ENCODE measurements at places on chromosomes 7 and 10. TPM values are rescaled to one million over a fixed set of nuclear protein-coding genes. Genes with fewer than 3 reads are reported as not detected.

The LRRC18 gene
- not detected for total RNA-seq

The FKBP14 gene
- 23.7 TPM for total RNA-seq

The CYP2C18 gene
- total RNA-seq: 8.4 TPM

The POLR2J gene
- total RNA-seq: 9.5 TPM

The NSUN6 gene
- total RNA-seq: 16.0 TPM

GRCh38 chr10:69139961-69140360 lies 16.0 kb downstream of the VPS26A start:
- no peak for DNase-seq

- peak; percentile 0 for DNase-seq
These were observed 224.8 kb downstream of the ZNF248 start for GRCh38 chr10:37632641-37633040.

DNA sequence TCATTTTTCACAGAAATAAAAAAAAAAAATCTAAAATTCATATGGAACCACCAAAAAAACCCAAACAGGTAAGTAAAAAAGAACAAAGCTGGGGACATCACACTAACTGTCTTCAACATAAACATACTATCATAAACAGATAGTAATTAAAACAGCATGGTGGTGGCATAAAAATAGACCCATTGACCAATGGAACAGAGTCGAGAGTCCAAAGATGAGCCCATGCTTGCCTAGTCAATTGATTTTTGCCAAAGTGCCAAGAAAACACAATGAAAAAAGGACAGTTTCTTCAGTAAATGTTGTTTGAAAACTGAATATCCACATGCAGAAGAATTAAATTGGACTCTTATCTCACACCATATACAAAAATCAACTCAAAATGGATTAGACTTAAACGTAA lies 513.2 kb upstream of the PHF14 start:
- no peak for DNase-seq

DNA sequence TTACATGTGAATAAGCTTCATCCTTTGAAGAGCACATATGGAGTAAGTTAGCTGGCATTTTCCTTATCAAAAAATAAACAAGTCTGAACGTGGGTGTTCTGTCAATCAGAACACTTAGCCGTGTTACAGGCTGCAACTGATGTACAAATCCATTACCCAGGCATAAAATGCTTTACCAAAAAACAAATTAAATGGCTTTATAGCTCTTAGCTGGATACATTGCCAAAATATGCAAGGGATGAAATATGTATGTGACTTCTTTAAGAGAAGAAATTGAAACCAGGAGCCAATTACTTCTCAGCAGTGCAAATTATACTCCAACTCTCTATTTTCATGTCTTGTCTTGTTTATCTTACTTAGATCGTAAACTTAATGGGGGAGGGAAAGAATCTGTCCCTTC lies 214.8 kb downstream of the DGKB start:
- DNase-seq: no peak

DNA sequence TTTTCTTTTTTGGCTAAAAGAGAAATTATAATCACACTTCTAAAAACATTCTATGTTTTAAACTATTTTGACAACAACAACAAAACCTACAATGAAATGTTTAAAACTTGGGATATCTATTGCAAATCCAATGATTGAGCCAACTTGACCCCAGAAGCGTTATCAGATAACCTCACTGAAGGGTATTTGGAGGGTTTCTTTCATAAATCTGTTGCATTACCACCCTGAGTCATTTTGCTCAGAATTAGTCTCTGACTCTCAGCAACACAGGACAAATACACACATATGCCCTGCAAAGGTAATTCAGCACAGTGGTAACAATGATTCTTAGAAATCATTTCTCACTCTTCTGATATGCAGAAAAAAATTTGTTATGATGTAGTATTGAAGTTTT lies 2.3 kb upstream of the COL1A2 start:
- no peak for DNase-seq

DNA sequence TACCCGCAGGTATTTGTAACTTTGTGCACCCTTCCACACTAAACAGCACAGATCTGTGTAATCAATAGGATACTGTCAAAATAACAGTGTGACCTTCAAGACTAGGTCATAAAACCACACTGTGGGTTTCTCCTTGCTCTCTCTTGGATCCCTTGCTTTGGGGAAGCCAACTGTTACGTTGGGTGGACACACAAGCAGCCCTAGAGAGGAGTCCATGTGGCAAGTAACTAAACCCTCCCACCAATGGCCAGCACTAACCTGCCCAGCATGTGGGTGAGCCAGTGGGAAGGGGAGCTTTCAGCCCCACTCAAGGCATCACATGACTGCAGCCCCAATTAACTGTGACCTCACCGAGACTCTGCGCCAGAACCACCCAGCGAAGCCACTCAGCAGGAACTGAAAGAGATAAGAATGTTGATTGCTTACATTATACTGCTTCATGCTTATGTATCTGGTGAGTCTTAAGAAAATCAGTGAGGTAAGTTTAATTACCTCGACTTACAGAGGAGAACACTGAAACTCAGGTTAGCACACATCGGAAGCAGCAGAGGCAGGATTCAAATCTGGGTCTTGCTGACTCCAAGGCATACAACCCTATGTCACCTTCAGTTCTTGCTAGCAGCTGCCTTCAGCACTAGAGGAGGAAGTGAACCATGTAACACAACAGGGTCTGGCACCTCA lies 9.4 kb upstream of the ZC3HAV1 start:
- no peak for DNase-seq

DNA sequence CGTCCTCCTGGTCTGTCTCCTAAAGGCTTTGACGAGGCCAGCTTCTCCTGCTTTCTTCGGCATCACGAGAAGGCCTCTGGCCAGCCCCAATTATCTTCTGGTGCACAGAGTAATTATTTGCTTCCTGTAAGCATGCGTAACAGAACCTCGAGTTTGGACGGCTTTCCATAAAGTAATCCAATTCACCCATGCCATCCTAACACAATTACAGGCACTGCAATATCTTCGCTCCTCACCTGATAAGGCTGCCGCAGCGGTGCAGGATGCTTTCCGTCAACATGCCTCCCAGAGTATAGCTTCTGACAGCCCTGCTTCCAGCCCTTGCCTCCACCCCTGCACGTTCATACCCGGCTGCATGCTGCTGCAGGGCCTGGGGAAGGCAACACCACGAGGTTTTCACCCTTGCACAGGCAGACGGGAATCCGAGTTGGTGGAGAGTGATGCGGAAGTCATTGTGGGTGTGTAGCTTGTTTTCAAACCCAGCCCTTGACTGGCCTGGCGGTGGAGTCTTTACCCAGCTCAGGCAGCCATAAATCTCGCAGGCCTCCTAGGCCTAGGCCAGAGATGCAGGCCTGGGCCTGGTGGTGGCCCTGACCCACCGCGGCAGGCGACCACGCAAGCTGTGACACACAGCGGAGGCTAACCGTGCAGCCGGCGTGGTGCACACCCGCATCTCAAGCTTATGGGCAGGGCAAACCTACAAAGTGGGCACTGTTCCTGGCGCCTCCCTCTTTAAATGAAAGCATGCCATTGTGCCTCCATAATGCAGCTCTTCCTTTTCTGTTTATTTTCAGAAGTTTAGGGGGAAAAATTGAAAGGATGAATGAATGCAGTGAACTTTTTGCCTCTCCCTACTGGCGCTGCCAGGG lies 12.7 kb downstream of the EBF3 start:
- DNase-seq: peak; percentile 63

DNA sequence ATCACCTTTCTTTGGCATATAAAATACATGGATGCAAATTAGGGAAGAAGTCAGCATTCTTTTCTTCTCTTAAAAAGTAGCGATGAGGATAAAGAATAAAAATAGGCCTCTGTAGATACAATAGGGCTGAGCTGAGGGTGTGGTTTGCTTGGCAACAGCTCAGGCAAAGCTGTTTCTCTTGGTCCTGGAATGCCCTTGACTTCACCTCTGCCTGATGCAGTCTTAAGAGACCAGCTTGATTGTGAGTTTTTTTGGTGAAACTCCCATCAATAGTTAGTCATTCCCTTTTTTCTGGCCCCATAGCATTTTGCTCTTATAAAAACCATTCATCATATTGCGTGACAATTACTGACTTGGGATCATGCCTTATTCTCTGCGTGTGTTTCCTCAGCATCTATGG lies 42.1 kb upstream of the MKLN1 start:
- no peak for DNase-seq

DNA sequence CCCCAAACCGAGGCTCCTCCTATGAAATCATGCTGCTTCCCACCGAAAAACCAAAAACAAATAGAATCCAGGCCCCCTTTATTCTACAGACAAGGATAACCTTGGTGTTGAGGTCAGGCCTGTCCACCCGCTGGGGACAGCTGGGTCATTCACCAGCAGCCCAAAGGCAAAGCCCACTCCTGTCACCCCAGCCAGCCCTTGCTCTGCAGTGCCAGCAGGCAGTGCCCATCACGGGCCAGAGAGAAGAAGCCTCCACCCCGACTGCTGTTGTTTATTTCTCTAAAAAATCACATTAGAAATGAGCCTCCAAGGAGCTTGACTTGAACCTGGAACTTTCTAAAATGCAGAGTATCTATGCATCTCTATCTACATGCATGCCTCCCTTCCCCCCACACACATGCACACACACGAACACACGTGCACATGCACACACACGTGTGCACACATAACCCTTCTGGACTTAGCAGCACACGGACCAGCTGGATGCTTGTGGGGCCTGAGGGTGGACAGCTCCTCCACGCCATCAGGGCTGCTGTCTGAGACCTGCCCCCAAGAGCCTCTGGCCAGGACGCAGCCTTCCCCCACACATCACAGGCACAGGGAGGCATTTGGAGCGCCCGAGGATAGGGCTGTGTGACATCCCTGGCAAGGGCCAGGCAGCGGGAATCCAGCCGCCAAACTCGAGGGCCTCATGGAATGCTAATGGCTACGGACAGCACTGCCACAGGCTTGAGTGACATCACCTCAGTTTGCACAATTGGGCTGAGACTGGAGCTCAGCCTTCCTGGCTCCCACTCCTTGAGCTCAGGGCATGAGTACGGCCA lies 22.8 kb downstream of the PRKAG2 start:
- no peak for DNase-seq

DNA sequence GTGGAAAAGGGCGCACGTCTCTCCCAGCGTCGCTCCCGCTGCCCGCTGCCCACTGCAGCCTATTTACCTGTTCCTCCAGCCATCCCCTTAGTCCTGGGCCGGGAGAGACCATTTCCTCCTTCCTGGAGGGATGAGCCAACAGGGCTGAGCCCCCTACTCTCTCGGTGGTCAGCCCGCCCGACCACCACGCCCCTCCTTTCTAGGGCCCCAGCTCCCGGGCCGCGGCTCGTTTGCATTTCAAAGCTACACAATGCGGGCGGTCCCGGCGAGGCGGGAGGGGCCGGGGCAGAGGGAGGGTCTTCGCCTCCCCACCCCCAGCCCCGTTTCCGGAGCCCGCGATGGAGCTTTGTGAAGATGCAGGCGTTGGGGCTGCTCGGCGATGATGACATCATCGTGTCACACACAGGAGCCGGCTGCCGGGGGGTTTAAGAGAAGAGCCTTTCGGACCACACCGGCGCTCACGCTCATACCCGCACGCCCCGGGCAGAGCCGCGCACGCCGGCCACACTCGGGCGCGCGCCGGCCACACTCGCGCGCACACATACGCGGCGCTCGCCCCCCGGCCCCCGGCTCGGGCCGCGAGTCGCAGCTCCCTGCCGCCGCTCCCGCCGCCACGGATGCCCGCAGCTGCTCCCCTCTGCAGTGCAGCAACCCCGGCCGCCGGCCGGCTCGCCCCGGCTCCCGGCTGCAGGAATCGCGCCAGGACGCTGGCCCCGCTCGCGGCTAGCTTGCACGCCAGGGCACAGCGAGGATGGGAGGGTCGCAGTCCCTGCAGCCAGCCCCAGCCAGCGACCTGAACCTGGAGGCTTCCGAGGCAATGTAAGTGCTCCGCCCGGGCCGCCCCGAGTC lies 107.7 kb upstream of the BTBD16 start:
- peak; percentile 82 for DNase-seq

GRCh38 chr7:132825222-132825621 lies 249.0 kb upstream of the PLXNA4 start:
- DNase-seq: no peak

DNA sequence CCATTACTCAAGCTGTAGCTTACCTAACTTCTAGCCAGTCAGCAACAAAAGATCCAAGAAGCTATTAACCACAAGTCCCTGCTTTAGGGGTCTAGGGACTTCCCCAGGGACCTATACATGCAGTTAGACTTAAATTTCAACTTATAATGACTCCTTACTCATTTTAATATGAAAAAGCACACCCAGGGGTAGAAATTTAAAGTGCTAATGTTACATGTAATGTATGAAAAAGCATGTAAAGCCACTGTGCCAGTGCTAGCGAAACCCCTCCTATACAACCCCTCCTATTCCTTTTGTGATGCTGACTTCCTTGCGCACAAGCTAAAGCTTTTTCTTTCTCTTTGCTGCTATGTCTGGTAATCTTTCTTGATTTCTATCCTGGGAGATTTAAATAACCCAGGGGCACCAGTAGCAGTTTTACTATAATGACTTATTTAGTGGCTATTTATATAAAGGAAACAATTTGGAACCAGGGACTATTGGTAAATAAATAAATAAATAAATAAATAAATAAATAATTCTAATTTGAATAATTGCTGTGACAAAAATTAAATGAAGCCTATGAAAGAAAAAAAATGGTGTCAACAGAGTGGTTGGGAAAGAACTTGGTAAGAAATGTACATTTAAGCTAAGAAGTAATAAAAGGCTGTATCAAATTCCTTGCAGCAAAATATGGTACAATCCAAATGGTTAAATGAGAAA lies 110.5 kb upstream of the MAGI2 start:
- no peak for DNase-seq

Data from tongue (tissue), 3 donors.